Left hindlimb (tissue), 1 donor: ENCODE measurements at places on chromosomes 12 and 14.

DNA sequence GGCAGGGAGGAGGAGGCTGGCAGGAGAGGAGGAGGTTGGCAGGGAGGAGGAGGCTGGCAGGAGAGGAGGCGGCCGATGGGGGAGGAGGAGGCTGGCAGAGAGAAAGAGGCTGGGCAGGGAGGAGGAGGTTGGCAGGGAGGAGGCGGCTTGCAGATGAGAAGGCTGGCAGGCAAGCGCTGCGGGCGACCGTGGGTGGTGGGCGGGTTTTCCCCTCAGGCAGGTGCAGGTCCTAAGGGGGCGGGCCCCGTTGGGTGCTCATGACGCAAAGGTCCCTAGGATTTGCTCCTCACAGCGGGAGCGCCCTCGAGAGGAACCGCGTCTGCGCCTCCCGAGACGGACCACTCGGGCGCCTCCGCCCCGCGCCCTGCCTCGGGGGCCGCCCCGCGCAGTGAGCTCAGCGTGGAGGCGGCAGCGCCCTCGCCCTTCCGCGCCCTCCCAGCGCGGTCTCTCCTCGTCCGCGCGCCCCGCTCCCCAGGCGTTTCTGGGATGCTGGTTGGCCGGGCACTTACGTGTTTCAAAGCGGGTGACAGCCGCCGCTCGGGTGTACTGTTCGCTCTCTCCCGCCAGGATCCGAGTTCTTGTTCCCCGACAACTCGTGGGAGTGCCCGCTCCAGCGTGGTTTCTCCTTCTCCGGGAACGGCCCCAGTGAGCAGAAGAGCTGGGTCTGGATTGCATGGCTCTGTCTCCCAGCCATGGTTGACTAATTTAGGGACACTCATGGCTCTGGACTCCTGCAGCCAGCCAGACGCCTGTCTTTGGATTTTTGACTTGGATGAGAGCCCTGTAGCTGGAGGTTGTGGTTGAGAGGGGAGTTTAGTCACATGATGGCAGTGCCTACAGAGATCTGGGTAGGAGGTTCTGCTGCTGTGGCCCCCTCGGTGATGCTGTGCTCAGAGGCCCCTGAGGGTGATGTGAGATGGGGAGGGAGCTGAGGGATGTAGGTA lies 64.1 kb upstream of the PPP4R3A start:
- DNase-seq = peak; percentile 54

GRCh38 chr12:75409830-75410229 lies 18.9 kb downstream of the GLIPR1L2 start:
- no peak for DNase-seq

DNA sequence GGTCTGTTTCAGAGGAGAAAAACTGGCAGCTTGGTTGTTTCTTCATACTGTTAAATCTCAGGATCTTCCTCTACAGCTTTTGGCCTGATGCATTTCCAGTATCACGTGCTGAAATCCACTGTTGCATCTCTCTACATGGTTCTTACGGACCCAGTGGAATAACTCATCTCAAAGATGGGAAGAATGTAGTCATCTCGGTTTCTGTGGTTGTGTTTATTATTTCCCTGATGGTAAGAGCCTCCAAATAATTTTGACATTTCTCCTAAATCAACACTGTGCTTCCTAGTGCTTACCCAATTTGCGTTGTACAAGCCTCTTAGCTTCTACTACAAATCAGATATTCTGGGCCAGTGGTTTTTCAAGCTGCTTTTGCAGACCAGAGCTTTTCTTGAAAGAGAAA lies 812.8 kb downstream of the C12orf50 start:
- DNase-seq = no peak

DNA sequence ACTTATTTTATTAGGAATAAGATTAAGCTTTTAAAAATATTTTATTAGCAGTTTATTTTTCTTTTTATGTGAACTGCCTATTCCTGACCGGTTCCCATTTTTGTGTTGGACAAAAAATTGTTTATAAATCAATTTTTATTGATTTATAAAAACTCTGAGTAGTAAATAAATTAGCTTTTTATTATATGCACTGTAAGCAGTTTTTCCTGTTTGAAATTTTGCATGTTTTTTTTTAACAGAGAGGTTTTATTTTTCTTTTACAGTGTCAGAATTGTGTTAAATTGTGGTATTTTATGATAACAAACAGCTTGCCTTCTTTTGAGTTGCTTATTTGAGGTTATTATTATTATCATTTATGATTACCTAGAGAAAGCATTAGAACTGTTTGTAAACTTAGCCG lies 68.1 kb downstream of the FOXA1 start:
- DNase-seq = no peak

DNA sequence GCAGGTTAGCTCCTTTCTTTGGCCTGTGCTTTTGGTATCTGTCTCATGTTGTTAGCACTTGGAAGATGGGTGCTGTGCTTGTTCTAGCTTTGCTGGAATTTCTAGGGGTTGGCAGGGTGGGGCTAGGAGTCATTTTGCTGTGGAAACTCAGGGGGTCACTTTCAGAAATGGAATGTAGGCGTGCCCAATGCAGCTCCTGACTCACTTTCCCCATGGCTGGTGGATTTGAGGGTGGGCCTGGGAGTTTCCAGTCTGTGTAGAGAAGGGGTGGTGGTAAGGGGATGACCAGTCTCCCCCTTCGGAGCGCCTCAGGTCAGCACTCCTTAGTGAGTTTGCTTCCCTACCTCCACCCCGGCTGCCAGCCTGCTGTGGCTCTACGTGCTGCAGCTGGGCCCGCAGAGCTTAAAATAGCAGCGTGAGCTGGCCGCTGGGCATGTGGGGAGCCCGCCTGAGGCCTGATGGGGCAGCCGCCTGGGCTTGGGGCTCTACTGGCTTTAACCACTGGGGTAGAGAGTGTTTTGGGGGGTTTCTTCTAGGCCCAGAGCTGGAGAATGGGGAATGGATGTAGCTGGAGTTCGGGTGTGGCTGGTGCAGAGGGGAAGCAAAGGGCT lies 108.2 kb downstream of the TSPAN9 start:
- no peak for DNase-seq

- no peak for DNase-seq
Measured at GRCh38 chr12:120037851-120038250, 48.8 kb downstream of the BICDL1 start.

DNA sequence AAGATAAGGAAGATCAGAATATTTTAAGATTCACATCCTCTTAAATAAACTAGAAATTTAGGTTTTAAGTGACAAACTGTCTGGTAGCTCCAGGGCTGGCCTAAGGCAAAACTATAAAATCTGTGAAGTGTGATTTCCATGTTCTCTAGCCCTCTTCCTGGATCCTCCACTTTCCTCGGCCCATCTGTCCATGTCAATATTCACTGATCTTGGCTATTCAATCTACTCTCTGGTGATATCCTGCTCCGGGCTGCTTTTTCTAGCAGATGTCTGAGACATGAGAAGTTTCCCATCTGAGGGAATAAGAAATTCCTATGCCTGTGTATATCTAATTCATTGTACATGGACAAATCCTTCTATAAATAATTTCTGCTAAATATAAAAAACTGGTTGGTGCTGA lies 500.4 kb downstream of the GALC start:
- DNase-seq = no peak
